ENCODE measurements at places on chromosomes 4 and X.

- no peak for DNase-seq
Observed at GRCh38 chr4:83568062-83568461, 32.2 kb downstream of the GPAT3 start.

- no peak for DNase-seq
Observed at GRCh38 chrX:152898442-152898841, 575 bp downstream of the ZNF185 start.

- no peak for DNase-seq
Observed at GRCh38 chrX:37912304-37912703, 64.9 kb upstream of the DYNLT3 start.

- DNase-seq, result no peak
Observed at GRCh38 chr4:118335774-118336173, 17.0 kb downstream of the PRSS12 start.

DNA sequence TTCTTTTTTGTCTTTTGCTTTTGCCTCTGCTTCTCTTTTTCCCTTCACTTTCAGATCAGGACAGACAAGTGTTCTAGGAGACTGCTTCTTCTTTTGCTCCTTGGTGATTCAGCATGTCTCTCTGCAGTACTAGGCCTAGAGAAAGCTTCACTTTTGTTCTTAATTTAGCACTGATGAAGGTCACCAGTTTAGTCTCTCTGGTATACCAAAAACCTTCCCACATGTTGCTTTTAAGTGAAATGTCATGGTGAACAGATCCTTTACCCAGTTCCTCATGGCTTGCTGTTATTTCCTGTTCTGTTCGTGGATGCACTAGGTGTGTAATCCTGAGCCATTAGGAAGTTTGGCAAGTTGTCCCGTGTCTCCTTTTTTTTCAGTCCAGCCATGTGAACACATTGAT lies 53.3 kb downstream of the NBDY start:
- no peak for DNase-seq

DNA sequence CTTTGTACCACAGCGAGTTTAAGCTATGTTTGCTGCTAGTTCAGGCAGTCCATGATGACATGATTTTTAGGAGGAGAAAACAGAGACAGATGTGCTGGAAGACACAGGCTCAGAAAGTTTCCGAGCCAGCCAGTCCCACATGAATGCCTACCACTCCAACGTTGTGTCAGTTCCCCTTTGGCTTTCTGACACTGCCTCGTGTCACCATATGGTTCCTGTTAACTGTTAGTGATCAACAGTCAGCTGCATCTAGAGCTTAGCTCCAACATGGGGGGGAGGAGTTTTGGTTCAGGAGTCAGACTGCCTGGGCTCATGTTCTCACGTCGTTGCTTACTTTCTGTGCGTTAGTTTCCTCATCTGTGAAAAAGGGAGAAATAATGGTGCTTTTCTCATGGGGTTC lies 343.7 kb downstream of the MID1IP1 start:
- no peak for DNase-seq

GRCh38 chr4:131499141-131499873 lies 1649.8 kb upstream of the PCDH10 start:
- DNase-seq, result no peak

DNA sequence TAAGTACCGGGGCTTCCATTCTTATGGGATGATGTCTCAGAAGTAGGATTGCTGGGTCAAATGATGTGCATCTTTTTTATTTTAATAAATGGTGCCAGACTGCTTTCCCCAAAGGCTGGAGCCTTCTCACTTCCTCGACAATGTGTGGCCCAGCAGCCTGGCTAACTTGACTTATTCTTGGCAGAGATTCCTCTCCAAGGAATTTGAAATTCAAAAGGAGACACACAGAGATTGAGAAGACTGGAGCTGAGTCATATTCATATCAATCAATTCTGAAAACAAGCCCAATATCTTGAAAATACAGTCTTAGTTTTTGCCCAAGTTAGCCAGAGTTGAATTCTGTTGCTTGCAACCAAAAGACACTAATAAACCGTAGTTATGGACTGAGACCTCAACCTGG lies 10.8 kb upstream of the PJA1 start:
- no peak for DNase-seq

DNA sequence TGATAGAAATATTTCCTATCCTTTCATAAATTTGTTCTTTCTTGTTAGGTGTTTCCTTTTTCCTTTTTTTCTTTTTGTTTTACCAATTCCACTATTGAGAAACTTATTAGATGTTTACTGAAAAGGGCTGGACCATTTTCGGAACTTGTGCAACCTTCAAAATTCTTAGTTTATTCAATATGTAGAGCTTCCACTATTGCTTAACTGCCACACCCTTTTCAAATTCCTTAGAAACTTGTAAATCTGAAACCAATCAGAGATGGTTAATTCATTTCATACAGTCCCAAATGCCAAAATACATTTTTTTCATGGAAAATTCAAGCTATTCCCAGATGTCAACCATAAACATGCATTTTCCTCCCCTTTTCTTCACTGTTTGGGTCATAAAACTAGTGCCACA lies 66.1 kb upstream of the SLC39A8 start:
- DNase-seq, result no peak

DNA sequence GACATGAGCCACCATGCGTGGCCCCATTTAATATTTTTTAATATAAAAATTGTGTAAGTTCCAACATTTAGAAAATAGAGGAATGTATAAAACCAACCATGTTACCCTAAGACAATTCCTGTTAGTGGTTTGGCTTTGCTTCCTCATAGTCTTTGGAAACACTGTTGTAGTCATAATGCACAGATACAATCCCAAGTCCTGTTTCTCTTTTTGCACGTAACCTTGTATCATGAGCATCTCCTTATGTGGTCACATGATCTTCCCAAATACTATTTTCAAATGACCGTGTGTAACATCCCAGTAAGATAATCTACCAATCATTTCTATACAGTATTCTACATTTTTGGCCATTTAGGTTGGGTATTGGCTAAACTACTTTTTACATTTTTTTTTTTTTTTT lies 13.9 kb upstream of the RHOH start:
- no peak for DNase-seq

GRCh38 chrX:63656871-63657580 lies 128.0 kb downstream of the ARHGEF9 start:
- no peak for DNase-seq

GRCh38 chr4:26302031-26302899 lies 18.5 kb upstream of the RBPJ start:
- DNase-seq, result no peak

DNA sequence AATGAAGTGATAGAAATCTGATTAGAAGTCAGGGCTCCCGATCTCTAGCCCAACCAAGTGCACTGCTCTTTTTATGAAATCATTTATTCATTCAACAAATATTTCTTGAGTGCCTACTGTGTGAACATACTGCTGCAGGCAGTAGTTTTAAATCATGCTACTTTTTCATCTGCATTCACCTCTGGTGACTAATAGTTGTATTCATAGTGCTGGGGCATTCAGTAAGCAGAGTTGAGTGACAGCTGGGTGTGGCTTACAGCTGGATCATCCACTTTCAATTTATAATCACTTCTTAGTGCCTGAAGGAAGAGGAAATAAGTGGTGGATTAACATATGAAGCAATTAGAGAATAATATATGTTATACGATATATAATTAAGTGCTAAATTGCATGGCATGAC lies 94.1 kb upstream of the HPRT1 start:
- DNase-seq, result no peak

DNA sequence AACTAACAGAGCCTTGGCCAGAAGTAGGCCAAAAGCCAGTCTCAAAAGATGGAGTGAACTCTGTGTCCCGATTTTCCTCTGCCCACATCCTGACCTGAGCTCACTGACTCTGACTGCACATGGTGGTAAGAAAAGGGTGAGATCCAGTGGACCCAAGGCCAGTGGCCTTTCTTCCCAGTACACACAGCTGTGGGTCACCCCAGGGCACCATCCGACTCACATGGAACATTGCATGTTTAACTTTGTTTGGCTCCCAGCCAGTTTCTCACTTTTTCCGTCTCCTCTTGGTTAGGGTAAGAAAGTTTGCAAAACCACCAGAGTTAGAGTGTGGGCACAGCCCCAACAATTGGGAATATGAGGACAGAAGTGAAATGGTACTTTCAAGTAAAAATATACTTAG lies 69.8 kb downstream of the GAB1 start:
- DNase-seq, result no peak

DNA sequence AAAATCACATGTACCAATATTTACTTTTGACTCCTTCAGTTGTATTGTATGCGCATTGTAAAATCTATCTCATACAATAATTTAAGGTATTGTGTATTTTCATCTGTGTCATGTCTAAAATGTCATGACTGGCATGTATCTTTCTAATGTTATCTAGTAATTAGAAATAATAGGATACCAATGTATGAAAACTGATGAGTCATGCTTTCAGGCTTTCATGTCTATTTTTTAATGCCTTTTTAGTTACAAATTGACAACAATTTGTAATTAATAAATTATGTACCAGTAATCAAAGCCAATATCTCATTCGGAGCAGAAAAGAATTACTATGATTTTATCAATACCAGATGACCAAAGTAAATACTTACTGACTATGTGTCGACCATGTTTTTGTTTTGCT lies 107.7 kb downstream of the GALNTL6 start:
- DNase-seq, result no peak

GRCh38 chr4:19158107-19158809 lies 1093.4 kb upstream of the SLIT2 start:
- DNase-seq, result no peak

DNA sequence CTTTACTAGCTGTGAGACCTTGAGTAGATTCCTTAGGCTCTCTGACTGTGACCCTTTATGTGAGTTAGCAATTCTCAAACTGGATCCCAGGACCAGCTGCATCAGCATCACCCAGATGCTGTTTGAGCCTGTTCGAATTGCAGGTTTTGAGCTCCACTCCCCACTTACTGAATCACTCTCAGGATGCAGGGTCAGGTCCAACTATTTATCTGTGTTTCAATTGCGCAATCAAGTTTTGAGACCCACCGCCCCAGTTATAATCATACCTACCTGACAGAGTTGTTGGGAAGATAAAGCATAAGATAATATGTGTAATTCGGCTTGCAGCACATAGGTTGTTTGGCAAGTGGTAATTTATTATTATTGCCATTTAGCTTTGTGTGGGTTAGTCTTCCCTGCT lies 155.8 kb upstream of the DGKK start:
- DNase-seq, result no peak

DNA sequence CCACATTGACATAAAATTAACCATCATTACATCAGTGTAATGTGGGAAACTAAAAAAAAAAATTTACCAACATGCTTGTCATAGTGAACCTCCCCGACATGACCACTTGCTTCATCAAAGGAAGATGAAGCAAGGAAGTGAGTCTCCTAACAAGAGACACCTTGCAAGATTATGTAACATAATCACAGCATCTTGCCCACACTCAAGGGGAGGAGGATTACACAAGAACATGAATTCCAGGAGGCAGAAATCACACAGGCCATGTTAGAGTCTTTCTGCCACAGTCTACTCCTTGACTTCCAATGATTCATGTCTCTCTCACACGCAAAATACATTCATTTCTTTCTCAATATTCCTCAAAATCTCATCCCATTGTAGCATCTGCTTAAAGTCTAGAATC lies 93.3 kb downstream of the AKAP4 start:
- no peak for DNase-seq

DNA sequence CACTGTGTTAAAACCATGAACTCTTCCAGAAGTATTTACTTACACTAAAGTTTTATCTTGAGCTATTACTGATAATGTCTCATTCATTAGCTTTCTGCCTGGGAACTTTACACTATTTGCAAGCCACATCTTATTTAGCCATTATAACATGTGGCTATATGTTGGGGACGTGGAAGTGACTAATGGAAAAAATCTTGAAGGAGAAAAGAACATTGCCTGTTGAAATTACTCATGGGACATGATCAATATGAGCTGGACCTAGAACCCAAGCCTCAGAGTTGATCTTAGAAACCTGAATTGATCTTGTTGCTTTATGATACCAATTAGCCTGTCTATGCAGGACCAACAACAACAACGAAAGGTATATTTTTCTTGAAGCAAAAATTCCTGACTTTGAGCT lies 22.5 kb upstream of the ARHGAP6 start:
- no peak for DNase-seq

DNA sequence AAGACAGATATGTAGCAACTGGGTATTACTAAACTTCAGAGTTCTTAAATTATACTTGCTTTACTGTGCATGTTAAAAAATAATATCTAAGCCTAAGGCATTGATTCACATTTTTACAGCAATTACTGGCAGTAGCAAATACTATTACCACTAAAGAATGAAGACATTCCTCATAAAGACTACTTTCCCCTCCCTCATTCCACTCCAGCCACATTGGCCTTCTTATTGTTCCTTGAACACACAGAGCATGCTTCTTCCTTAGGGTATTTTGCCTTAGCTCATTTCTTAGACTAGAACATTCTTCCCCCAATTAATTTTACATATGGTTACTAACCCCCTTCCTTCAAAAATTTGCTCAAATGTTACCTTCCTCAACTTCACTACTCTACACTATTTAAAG lies 717.0 kb downstream of the CCSER1 start:
- DNase-seq, result no peak

GRCh38 chr4:22869235-22869634 lies 176.5 kb downstream of the GBA3 start:
- DNase-seq, result no peak

- DNase-seq, result no peak
Observed at GRCh38 chr4:147586637-147587036, 30.6 kb upstream of the TMEM184C start.

GRCh38 chrX:142686653-142687283 lies 339.0 kb upstream of the SPANXN4 start:
- DNase-seq, result no peak

- no peak for DNase-seq
Observed at GRCh38 chr4:71553605-71554004, 214.8 kb downstream of the SLC4A4 start.

DNA sequence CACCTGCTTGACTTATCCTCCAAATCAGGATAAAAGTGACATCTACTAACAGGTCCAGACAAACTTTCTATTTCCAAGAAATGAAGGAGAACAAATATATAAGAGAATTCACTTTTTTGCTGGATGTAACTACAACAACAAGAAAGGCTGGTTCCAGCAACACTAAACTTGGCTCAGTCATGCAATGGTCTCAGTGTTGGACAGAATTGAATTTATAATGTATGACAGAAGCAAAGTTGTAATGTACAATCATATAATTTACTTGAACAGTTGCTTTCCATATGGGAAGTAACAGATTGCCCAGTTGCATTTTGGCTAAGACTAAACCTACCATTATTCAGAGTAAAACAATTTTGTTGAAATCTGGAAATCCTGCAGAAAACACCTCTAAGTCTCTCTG lies 183.3 kb upstream of the INTU start:
- DNase-seq, result no peak

GRCh38 chr4:168541266-168541953 lies 44.6 kb downstream of the PALLD start:
- no peak for DNase-seq

GRCh38 chr4:88745581-88746163 lies 48.0 kb upstream of the NAP1L5 start:
- no peak for DNase-seq

DNA sequence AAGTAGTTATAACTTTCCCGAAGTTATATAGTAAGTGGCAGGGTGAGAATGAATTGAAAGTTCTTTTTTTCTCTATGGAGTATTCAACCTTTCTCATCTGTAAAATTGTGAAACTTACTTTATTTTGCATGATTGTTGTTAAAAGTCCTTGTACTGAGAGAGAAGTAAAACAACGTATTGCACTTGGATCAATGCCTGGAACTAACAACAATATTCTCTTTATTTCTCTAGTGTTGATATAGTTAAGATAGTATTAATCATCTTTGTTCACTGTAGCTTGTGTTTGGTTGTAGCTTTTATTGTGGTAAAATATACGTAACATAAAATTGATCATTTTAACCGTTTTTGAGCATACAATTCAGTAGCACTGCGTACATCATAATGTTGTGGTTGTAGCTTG lies 48.7 kb downstream of the STIM2 start:
- DNase-seq, result no peak

- no peak for DNase-seq
Observed at GRCh38 chr4:154998284-154998683, 210.2 kb upstream of the NPY2R start.

Data from neural crest cell (in vitro differentiated cells).